Fibroblast of lung (primary cell): ENCODE measurements at places on chromosomes 16 and 17. TPM values are rescaled to one million over a fixed set of nuclear protein-coding genes. Genes with fewer than 3 reads are reported as not detected.

- DNase-seq = peak; percentile 33
Observed at GRCh38 chr16:49799172-49799571, 56.7 kb downstream of the ZNF423 start.

The STX1B gene
- 1.3 and 4.2 TPM in 2 replicates for polyA plus RNA-seq

The NPIPA8 gene
- polyA plus RNA-seq = 2.9 and 5.1 TPM in 2 replicates

- peak; percentile 87 for DNase-seq
Observed at GRCh38 chr17:66353937-66354401, 51.6 kb downstream of the PRKCA start.

GRCh38 chr16:31484491-31485171, 1.7 kb downstream of the SLC5A2 start:
- peak; percentile 45 for DNase-seq

DNA sequence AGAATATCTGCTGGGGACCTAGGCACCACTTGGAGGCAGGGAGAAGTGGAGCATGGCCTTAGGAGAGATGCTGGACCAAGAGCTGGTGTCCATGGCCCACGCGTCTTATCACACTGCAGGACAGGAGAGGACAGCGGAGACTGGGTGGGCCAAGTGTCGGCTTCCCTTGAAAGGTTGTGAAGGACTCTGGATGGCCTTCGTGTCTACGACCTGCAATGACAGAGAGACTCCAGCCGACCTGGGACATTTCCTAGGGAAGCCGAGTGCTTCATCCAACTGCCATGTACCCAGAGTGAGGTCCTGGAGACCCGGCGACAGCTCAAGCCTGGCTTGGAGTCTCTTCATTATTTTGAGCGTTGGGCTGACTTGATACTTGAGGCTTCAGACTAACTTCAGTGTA, 20.5 kb downstream of the C1QTNF1 start:
- no peak for DNase-seq

- no peak for DNase-seq
Observed at GRCh38 chr16:19722981-19723380, 4.9 kb downstream of the IQCK start.

- no peak for DNase-seq
Observed at GRCh38 chr16:87074641-87075318, 242.4 kb downstream of the C16orf95 start.

DNA sequence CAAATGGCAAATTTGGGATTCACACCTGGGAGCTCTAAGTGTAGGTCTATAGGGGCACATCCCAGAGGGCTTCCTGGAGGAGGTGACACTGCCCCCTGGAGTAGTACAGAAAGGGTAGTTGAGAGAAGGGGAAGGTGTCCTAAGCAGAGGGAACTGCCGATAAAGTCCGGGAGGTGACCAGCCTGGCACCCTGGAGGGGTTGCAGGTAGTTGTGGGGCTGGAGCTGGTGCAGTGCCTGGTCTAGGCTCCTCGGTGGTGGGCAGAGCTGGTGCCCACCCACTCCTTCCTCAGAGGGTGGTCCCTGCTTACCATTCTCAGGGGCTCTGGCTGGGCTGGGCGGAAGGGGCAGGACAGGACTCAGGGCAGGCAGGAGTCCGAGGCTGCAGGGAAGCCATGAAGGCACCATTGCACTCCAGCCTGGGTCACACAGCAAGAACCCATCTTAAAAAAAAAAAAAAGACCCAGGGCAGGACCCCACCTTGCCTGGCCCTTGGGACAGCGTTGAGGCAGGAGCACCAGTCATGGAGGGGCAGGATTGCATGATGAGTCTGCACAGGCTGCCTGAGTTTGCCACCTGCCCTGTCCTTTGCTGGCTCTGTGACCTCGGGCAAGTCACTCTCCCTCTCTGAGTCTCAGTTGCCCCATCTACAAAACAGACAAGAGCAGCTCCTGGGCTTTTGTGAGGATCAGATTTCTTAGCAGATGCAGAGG, 43.8 kb downstream of the LAT start:
- DNase-seq = no peak

The ZMYND15 gene
- polyA plus RNA-seq = 0.05 and 0.11 TPM in 2 replicates

GRCh38 chr16:84314373-84314772, 19.7 kb downstream of the WFDC1 start:
- DNase-seq = no peak

DNA sequence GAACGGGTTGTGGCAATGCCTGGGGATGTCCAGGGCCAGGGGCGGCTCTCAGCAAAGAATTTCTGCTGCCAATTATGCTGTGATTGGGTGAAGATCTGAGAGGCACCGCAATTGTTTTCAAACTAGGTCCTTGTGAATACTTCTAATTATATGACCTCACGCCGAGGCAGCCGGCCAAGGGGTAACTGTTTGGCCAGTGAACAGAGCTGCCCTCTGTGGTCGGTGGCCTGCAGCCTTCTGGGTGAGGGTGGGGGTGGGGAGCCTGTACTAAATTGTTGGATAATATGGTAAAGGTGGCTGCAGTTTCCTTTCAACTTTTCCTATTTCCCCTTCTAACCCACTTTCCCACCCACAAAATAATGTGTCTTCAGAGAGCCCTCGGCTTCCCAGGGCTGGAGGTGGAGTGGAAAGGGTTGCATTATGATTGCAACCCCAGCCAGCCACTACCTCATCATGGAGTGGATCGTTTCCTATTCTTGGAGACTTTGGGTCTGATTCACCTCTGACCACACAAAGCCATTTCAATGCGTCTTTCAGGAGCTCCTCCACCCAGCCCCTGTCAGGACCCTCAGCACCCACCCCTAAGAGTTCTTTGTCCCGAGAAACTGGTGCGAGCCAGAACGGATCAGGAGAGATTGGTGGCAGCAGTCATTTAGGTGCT, 2.0 kb upstream of the DNAI2 start:
- DNase-seq = peak; percentile 70

DNA sequence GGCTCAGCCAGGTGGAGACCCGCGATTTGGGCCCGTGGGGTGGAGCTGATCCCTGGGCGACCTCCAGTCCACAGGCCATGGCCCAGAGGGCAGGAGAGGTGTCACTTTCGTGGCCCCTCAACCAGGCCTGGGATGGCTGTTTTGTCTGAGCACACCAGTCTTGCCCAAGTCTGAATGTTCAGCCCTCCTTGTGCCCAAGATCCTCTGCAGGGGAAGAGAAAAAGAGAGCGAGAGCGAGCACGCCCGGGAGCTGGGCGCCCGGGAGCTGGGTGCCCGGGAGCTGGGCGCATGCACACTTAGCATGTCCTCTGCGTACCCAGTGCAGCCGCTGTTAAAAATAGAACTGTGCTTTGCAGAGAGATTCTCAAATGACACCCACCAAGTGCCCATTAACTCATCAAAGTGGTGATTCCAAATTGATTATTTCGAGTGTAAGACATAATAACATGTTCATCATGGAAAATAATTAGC, 403.3 kb upstream of the TNRC6C start:
- no peak for DNase-seq

The KIF2B gene
- polyA plus RNA-seq = not detected in 2 replicates

The SCN4A gene
- polyA plus RNA-seq = not detected in 2 replicates

The KRT25 gene
- polyA plus RNA-seq = not detected in 2 replicates

The PCTP gene
- polyA plus RNA-seq = 20.4 and 21.5 TPM in 2 replicates
